ENCODE measurements at places on chromosomes 1 and 21. TPM values are rescaled to one million over a fixed set of nuclear protein-coding genes. Genes with fewer than 3 reads are reported as not detected.

LCE5A gene
- total RNA-seq: not detected

CELA3A gene
- total RNA-seq: 4.8 TPM

VSIG8 gene
- not detected for total RNA-seq

PLEKHG5 gene
- 26.0 TPM for total RNA-seq

DBT gene
- 10.7 TPM for total RNA-seq

LAMB3 gene
- total RNA-seq: 4.4 TPM

AMY1A gene
- not detected for total RNA-seq

TFF1 gene
- total RNA-seq: not detected

RNASEL gene
- total RNA-seq: 9.8 TPM

- no peak for DNase-seq
Measured at GRCh38 chr1:150389650-150390049, 25.7 kb downstream of the RPRD2 start.

- no peak for DNase-seq
Measured at GRCh38 chr1:109824349-109825115, 60.8 kb upstream of the EPS8L3 start.

DNA sequence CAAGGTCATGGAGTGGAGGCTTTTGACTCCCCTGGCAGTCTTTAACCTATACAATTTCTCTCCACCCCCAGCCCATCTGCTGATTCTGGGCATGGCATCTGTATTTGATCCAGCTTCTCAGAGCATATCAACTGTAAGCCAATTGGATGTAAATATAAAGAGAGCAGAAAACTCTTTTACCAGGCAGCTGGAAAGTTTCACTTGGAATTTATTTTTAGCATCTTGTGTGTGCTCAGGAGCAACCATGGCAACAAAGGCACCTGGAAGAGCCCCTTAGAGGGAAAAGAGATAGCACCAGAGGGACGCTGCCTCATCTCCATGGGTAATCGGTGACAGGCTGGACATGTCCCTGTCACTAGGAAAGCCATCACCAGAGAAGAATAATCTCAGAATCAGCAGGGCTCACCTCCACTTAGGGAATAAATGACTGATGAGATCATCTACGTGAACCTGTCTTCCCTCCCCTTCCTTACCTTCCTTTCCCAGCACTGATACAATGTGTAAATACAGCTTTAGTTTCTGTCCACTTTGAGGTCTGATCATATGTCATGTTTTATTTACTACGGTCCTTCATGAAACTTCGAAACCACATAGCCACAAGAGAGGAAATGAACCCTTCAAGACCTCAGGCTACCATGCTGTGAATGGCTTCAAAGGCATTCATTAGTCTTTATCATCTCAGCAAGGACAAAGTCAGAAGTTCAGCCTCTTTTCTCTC, 25.3 kb upstream of the SIPA1L2 start:
- no peak for DNase-seq

- DNase-seq: no peak
Measured at GRCh38 chr1:110242062-110242461, 31.9 kb downstream of the KCNC4 start.

DNA sequence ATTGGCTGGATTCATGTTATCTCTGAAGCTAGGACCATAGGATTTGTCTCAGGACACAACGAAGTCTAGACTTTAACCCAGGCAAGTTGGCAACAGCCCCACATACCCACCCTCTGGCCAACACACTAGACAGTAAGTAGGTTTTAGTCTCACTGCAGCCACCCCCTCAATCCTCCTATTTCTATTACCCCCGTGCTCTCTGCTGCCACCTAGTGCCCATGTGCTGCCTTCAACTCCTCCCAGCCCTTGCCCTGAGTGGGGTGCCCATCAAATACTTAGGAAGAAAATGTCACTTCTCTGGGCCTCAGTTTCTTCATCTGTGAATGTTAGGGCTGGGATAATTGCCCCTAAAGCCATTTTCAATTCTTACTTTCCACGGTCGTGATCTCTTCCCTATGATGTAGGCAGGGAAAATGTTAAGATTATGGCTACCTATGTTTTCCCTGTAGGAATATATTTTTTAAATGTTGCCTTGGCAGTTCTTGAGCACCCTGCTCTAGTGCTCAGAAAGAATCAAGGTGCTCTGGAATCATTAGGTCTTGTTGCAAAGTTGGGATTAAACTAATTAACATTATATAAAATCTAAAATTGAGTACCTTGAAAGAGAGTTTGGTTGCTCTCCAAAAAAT, 213.0 kb downstream of the LMX1A start:
- no peak for DNase-seq

DNA sequence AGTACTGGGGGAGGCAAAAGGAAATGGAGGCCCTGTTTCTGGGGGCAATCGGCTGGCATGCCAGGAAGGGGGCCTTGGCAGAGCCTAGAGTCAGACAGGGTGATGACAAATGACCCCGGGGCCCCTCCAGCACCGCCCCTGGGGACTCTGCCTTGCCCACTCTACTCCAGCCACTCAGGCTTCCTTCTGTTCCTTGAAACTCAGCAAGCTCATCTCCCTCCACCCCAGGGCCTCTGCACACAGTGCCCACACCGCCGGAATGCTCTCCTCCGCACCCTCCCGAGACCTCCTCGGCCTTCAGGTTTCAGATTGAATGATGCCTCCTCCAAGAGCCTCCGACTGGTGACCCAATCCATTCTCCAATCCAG, 122.5 kb upstream of the ZBTB40 start:
- DNase-seq: no peak

GRCh38 chr1:235776396-235776795, 90.3 kb downstream of the LYST start:
- DNase-seq: no peak

- DNase-seq: no peak
Measured at GRCh38 chr1:176944606-176945005, 219.9 kb downstream of the ASTN1 start.

GRCh38 chr1:37795340-37796125, 1.9 kb downstream of the MANEAL start:
- DNase-seq: peak; percentile 29

GRCh38 chr1:28197682-28198415, 21.4 kb upstream of the PTAFR start:
- no peak for DNase-seq

DNA sequence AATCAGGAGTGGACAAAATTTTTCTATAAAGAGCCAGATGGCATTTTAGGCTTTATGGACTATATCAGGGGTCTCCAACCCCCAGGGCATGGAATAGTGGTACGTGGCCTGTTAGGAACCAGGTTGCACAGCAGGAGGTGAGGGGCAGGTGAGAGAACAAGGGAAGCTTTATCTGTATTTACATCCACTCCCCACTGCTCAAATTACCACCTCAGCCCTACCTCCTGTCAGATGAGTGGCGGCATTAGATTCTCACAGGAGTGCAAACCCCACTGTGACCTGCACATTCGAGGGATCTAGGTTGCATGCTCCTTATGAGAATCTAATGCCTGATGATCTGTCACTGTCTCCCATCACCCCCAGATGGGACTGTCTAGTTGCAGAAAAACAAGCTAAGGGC, 13.9 kb downstream of the PHTF1 start:
- no peak for DNase-seq

- DNase-seq: no peak
Measured at GRCh38 chr1:163191301-163191700, 11.4 kb downstream of the RGS5 start.

All from tibial nerve (tissue), 4 donors.